ENCODE measurements at places on chromosomes 13 and 19.

DNA sequence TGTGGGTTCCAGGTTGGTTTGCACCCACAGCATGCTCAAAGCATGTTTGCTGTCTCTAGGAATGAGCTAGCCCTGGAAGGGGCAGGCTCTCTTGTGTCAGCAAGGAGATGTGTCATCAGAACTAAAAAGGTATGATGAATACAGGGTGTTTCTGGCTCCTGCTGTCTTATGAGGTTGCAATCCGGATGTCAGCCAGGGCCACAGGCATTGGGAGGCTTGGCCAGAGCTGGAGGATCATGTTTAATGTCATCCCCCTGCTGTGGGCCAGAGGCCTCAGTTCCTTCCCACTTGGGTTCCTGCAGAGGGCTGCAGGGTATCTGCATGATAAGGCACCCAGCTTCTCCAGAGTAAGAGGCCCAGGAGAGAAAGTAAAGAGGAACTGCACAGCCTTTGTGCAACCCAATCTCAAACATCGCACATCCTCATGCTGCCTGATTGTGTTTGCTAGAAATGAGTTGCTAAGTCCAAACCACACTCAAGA is 193.6 kb downstream of the COL4A1 start:
- no peak for DNase-seq

- DNase-seq: no peak
Measured at GRCh38 chr13:23147827-23148226, 33.0 kb upstream of the SGCG start.

- no peak for DNase-seq
Measured at GRCh38 chr13:62779161-62779560, 1363.5 kb upstream of the PCDH20 start.

- no peak for DNase-seq
Measured at GRCh38 chr13:48873587-48873986, 102.1 kb upstream of the FNDC3A start.

- DNase-seq: no peak
Measured at GRCh38 chr19:870963-871401, 11.5 kb downstream of the CFD start.

DNA sequence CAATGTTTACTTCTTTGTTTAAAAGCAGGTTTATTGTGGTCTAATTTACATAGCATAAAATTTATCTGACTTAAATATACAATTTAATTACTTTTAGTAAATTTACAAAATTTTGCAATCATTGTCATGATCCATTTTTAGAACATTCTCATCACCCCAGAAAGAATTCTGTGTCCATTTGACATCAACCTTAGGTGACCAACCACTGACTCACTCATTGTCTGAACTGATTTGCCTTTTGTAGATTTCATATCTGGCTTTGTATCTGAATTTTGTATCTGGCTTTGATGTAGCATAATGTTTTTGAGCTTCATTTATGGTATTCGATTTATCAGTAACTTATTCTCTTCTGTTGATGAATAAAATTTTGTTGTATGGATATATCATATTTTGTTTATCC is 40.4 kb downstream of the EDNRB start:
- DNase-seq: no peak

DNA sequence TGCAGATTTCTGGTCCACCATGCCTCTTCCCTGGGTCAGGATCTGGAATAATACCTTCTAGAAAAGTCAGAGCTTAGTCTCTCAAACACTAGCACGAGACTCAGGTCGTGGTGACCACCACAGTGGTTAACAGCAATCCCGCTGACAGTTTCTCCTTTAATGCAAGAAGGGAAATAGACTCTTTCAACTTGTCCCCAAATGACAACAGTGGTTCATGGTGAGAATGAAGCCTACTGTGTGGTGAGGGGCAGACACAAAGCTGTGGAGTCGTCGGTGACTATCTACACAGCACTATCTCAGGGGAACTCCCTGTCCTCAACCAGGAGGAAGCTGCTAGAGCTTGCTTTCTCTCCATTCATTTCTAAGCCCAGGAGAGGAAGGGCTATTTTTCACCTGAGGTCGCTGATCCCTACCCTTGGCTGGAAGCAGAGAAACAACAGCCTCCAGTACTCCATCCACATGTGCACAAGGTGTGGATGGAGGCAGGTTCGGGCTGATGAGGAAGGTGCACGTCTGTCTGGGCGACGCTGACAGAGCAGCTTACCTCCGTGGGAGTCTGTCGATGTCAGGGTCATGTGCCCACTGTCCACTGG is 72.4 kb downstream of the STK24 start:
- no peak for DNase-seq

- DNase-seq: no peak
Measured at GRCh38 chr19:36149673-36150406, 2.4 kb downstream of the COX7A1 start.
